ENCODE measurements at places on chromosomes 2 and 18.
A peak's percentile ranks its signal among the peaks of the same experiment; 100 is the strongest.

DNA sequence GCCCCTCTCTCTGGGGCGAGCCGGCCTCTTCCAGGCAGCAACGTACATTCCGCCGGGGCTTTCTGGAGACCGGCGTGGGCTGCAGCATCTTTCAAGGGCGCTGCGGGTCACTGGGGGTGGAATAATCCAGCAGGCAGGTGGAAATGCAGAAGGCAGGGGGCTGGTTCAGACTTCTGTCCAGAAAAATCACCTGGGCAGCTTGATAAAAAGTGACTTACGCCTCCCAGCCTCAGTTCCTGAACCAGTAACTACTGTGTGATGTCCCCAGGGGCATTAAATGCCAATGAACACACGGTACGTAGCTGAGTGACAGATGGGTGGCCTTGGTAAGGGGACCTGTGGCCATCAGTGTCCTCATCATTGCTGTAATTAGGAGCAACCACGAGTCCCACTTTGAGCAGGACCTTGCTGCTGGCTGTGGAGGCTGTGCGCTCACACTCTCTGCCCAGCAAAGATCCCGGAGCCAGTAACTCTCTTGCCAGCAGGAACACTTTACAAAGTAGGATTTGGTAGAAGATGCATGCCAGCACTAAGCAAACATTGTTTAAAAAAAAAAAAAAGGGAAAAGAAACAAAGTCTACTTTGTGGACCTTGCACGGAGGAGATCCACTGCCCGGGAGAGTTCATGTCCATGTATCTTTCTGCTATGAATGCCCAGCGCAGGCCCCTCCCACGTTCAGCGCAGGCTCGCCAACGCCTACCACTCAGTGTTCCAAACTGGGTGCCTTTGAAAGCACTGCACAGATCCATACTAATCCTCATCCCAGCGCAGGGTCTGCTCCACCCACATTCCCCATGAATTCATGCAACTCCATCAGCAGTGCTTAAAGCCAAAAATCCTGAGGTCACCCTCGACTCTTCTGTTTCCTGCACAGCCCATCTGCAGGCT lies 177.3 kb downstream of the HDAC4 start:
- DNase-seq = no peak

GRCh38 chr2:29323301-29323700 lies 208.1 kb downstream of the CLIP4 start:
- no peak for DNase-seq

- peak; percentile 90 for DNase-seq
Measured at GRCh38 chr2:218301176-218301819, 9.0 kb upstream of the TMBIM1 start.

DNA sequence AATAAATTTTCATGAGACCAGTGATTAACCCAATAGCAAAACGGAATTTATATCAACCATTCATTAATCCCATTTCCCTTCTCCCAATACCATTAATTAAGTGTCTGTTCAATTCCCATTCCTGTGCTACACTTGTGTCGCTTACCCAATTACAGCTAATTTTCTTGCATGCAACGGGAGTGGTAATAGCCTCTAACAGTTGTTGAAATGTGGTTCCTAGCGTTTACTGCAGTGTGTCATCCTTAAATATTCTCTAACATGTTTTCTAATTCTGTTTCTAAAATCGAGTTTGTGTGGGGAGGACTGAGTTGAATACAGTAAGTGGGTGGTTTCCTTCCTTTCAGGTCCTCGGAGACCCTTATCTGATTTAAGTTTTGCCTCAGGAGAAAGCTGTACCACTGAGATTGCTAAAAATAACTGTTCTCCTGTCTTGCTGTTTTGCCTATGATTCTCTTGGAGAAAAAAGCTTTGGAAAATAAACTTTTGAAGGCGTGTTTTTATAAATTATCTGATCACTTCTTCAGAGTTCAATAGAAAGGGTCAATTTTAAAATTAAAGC lies 59.3 kb upstream of the LRRTM1 start:
- no peak for DNase-seq

DNA sequence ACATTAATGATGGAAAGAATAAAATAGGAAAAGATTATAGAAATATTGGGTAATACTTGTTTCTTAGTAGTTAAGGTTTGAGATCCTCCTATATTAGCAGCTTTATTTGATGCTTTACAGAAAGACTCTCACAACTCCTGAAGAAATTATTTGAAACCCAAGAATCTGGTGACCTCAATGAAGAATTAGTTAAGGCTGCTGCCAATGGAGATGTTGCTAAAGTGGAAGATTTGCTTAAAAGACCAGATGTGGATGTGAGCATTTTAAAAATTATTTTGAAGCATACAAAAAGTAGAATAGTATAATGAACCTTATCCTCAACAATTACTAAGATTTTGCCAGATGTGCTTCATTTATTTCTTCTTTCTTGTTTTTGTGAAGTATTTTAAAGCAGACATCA lies 59.1 kb downstream of the MIB1 start:
- no peak for DNase-seq

GRCh38 chr18:9346775-9347174 lies 12.2 kb downstream of the TWSG1 start:
- DNase-seq = no peak

DNA sequence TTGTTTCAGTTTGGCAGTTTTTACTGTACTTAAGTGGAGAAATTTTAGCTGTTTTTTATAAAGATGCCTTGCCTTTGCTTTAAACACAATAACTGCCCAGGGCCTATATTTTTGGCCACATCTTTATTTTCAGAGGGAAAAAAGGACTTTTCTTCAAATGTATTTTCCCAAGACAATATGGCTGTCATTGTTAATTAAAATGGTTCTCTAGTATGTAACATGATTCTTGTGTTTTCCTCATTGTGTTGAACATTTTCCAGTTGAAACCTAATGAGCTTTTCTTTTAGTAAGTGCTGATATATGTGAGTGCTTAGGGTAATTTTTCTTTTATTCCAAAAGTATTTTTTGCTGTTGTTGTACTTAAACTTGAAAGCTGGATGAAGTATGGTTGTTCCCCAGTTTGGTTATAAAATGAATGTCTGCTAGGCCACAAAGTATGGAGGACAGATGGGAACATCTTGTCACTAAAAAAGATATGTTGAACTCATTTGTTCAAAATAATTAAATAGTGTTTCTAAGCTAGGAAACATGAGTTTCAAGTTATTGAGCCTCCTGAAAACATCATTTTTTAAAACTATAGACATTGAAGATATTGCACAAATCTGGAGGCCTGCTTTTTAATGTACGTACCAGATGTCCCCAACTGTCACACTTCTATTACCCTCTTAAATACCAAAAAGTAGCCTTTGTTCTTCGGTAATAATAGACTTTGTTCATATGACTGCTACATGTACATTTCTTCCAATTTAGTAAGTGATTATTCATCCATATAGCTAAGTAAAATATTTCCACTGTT lies 147.5 kb upstream of the DAPL1 start:
- DNase-seq = no peak

- no peak for DNase-seq
Measured at GRCh38 chr2:24731923-24732322, 61.3 kb downstream of the PTRHD1 start.

- DNase-seq = no peak
Measured at GRCh38 chr2:236689981-236690380, 120.4 kb downstream of the ACKR3 start.

DNA sequence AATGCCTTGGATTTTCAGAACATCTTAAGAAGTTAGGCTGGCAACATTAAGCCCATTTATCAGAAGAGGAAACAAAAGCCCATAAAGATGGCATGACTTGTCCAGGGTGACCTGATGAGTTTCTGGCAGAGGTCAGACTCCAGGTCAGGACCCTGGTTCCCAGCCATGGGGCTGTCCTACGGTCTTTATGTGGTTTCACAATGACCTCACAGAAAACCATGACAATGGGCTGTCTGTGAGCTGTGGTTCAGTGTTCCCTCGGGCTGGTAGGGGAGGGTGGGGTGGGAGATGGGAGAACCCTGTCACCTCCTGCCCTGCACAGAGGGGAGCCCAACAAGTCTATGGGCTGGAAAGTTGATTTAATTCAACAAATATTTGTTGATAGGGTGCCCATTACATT lies 101.8 kb downstream of the LOXHD1 start:
- no peak for DNase-seq

DNA sequence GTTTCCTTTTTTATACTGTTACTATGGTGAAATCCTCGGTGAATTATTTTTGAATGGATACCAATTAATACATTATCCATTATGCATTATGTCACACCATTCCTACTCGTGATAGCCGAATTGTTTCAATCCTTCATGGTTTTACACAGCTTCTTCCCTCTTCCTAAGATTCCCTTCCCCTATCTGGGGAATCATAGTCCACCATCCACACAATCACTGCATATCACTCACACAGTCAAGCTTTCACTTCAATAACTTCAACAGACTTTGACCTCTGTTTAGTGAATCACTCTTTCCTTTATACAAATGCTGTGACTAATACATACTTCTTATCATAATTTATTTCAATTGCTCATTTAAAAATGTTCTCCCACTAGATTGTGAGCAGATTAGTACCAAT lies 1108.1 kb upstream of the LRRTM1 start:
- no peak for DNase-seq

GRCh38 chr2:85189606-85190270 lies 56.5 kb downstream of the TCF7L1 start:
- no peak for DNase-seq

DNA sequence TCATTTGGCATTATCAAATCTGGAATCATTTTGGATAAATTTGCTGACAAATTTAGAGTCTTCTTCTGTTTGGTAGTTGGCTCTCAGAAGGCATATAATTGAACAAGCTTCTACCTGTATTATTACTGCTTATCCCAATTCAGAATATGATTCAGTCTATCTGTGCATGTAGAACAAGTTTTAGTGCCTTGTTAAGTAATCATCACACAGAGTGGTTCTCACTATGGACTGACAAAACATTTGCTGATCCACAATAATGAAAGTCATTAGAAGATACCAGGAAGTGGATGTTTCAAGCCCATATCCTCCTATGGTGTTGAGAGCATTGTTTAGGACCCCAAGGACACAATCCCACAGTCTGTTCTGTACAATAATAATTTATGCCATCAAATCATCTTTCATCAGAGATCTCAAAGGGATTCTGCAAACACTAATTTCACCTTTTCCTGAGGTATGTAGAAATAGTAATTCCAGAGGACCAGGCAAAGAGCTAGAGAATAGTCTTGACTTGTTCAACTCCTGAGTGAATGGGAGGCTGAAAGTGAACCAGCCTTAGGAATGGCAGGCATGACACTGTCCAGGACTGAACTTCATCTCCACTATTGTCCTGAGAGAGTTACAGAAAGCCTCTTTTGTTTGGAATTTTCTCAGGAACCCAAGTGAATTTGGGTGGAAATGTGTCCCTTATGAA lies 29.6 kb upstream of the DSC1 start:
- no peak for DNase-seq

- no peak for DNase-seq
Measured at GRCh38 chr18:80173060-80173459, 64.0 kb downstream of the ADNP2 start.

DNA sequence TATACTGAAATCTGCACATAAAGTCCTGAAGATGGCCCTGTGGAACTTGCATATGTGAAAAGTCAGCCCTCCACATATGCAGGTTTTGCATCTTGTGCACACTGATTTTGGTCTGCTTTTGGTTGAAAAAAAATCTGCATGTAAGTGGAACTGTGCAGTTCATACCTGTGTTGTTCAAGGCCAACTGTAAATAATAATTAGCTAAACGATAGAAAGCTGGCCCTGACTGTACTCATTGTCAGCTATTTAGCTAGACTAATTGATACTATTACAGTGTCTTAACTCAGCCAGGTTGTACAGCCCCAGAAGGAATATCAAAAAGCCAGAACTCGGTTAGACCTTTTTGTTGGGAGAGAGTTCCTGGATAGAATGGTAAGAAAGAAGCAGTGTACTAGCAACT lies 54.5 kb downstream of the EHBP1 start:
- DNase-seq = no peak

DNA sequence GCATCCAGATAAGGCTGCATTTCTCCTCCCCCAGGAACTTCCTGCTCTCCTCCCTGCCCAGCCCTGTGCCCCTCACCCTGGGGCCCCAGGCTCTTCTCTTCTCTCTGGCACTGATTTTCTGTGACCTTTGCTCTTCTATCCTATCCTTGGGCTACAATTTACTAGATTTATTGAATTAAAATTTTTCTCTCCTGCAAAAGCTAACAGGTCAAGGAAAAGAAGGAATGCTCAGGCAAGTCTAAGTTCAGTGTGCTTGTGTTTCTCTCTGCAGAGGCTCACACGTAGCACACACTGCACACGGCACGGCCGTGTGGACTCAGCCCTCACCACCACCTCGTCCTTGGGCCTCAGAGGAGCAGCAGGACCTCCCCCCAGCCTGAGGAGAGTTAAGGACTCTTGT lies 94.2 kb upstream of the SNTG2 start:
- DNase-seq = no peak

- DNase-seq = no peak
Measured at GRCh38 chr2:239445771-239446524, 45.1 kb upstream of the HDAC4 start.

- no peak for DNase-seq
Measured at GRCh38 chr2:213104903-213105202, 46.6 kb downstream of the IKZF2 start.

GRCh38 chr2:167335541-167335992 lies 447.3 kb downstream of the XIRP2 start:
- no peak for DNase-seq

DNA sequence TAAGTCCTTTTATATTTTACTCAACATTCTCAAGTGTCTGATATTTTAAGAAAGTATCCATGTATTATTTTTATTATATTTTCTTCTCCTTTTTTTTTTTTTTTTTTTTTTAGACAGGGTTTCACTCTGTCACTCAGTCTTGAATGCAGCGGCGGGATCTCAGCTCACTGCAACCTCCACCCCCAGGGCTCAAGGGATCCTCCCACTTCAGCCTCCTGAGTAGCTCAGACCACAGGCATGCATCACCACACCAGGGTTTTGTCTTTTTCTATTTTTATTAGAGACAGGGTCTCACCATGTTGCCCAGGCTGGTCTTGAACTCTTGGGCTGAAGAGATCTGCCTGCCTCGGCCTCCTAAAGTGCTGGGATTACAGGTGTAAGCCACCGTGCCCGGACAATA lies 212.1 kb downstream of the TCF4 start:
- no peak for DNase-seq

DNA sequence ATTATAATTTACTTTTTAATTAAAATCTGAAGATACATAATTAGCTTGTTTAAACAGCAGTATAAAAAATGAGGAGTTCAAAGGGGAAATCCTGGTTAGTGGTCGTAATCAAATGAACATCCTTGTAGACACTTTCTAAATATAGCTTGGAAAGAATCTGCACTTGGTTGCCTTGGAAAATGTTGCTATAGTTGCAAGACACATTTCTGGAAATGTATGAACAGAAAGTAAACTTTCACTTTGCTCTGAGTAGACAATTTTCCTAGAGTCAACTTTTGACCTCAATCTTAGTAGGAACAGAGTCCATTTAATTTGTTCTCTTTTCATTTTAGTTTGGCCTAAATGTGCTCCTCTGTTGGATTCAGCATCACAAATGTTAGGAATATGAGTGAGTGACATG lies 38.3 kb downstream of the GCA start:
- DNase-seq = no peak

DNA sequence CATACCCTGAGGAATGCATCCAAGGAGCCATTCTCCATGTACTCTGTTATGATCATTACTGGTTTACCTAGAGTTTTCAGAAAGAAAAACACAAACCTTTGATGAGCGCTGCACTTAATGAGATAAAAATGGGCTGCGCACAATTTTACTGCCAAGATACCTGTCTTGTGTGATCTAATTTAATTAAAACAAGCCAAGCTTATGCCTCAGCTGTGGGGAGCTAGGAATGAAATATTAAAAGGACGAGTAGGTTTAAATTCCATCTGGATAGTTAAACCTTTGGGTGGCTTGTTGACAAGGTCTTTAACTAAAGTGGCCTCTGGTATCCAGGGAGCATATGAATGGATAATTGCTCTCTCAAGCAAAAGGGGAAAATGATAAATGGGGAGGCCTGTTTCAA lies 135.0 kb downstream of the EPHA4 start:
- DNase-seq = no peak
